Activated CD4-positive, alpha-beta T cell treated with anti-CD3 and anti-CD28 coated beads, Interleukin-2, amount 10 ng/mL, durations not matched to agents 7 days and 5 days (primary cell): ENCODE measurements at places on chromosomes 12 and 14. TPM values are rescaled to one million over a fixed set of nuclear protein-coding genes. Genes with fewer than 3 reads are reported as not detected.
A peak's percentile ranks its signal among the peaks of the same experiment; 100 is the strongest.

The PPFIA2 gene
- not detected for total RNA-seq

The TMEM121 gene
- total RNA-seq: 4.6 TPM

DNA sequence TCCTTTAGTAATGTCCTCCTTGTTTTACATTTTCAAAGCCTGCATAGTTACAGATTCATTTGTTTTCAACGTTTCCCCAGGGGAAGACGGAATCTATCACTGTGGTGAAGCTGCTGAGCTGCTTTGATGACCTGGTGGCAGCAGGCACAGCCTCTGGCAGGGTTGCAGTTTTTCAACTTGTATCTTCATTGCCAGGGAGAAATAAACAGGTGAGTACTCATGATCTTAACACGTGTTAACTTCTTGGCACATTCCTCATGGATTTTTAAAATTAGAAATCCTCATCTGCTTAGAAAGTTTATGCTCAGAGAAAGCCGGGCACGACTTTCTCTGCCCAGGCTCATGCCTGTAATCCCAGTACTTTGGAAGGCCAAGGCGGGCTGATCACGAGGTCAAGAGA is 44.5 kb downstream of the TECPR2 start:
- peaks cover 28% of the 10 kb centered on the region for H3K36me3 ChIP-seq
- no peak overlapping the region for H3K4me3 ChIP-seq
- no peak for DNase-seq
- no peak overlapping the region for H3K27ac ChIP-seq

DNA sequence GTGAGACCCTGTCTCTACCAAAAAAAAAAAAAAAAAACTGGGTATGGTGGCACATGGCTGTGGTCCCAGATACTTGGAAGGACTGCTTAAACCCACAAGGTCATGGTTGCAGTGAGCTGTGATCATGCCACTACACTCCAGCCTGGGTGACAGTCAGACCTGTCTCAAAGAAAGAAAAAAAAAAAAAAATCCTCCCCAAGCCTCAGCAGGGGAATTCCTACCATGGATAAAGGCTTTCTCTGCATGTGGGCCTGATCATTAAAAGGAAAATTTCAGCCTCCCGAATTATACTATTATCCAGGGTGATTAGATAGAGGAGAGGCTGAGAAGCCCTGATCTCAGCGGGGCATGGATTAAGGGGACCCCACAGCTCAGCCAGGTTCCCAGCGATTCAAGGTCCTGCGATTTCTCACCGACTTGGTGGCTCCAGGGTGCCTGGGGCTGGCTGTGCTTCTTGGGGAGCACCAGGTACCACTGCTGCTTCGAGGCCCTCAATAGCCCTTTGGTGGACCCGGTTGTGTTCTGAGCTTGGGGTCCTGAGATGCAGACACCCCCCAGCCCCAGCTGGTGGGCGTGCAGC is 5.6 kb downstream of the SH2B3 start:
- no peaks in the 10 kb centered on the region for H3K27me3 ChIP-seq
- H3K4me1 ChIP-seq: peaks cover 76% of the 10 kb centered on the region
- peaks cover 24% of the 10 kb centered on the region for H3K36me3 ChIP-seq
- H3K4me3 ChIP-seq: no peak overlapping the region
- peak overlapping the region; percentile 36 for H3K27ac ChIP-seq

GRCh38 chr14:96158735-96159134 is 45.9 kb upstream of the BDKRB2 start:
- H3K4me1 ChIP-seq: no peaks in the 10 kb centered on the region
- H3K36me3 ChIP-seq: no peaks in the 10 kb centered on the region
- H3K27ac ChIP-seq: no peak overlapping the region
- no peaks in the 10 kb centered on the region for H3K27me3 ChIP-seq
- no peak overlapping the region for H3K4me3 ChIP-seq
- no peak for DNase-seq

DNA sequence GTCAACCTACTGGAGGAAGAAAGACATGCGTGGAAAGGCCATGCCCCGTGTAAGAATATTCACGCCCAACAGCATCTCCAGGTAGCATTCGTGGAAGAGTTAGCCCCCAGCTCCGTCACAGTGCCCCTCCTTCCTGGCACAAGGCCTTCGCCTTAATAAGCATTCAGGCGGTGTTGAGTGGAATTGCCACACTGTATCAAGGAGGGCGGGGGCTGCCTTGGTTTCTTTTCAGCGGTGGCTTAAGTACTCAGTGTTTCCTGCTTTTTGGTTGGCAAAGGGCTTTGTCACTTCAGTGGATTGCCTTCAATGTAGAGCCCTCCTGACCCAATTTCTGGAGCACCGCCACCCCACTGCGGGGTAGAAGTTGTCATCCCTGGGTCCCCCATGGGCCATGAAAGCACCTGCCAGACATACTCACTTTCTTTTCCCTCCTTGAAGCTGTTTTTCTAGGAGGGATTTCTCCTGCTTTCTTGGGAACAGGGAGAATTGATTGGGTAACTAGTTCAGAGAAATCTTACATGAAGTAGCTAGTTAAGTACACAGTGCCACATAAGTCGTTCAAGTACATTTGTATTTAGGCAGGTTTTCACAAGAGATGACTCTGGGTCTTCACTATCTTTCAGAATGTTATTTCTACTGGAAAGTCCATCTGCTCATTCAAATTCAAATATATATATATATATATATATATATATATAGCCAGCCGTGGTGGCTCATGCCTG is 65.5 kb upstream of the STON2 start:
- DNase-seq: no peak
- no peaks in the 10 kb centered on the region for H3K27me3 ChIP-seq
- peaks cover 26% of the 10 kb centered on the region for H3K4me1 ChIP-seq
- peak overlapping the region; percentile 89 for H3K27ac ChIP-seq
- peaks cover 7% of the 10 kb centered on the region for H3K36me3 ChIP-seq
- H3K4me3 ChIP-seq: peak overlapping the region; percentile 34

GRCh38 chr12:90301561-90302133 is 593.0 kb upstream of the ATP2B1 start:
- DNase-seq: no peak
- H3K4me1 ChIP-seq: peaks cover 18% of the 10 kb centered on the region
- H3K27me3 ChIP-seq: peaks cover 10% of the 10 kb centered on the region
- no peaks in the 10 kb centered on the region for H3K36me3 ChIP-seq
- no peak overlapping the region for H3K27ac ChIP-seq
- no peak overlapping the region for H3K4me3 ChIP-seq

- no peak for DNase-seq
- H3K4me1 ChIP-seq: peaks cover 4% of the 10 kb centered on the region
- no peak overlapping the region for H3K27ac ChIP-seq
- no peak overlapping the region for H3K4me3 ChIP-seq
- no peaks in the 10 kb centered on the region for H3K27me3 ChIP-seq
- peaks cover 6% of the 10 kb centered on the region for H3K36me3 ChIP-seq
Observed at GRCh38 chr14:92955381-92955780, 32.4 kb downstream of the CHGA start.

The LBHD2 gene
- total RNA-seq: not detected

DNA sequence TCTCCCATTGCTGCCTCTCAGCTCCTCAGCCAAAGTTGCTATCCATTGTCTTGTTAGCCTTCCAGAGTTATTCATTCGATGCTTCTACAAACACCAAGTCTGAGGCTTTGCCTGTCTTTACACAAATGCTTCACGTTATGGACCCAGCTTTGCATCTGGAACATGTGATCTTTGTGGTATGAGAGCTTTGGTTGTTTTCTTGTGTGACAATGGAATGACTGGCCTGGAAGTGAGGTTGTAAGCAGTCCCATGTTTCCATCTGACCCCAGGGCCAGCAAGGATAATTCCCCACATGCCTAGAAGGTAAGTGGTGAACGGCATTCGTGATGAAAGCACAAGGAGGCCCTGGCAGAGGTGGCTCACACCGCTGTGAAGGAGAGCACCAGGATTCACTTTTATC is 866.7 kb upstream of the TMEM132C start:
- H3K27ac ChIP-seq: no peak overlapping the region
- H3K4me1 ChIP-seq: no peaks in the 10 kb centered on the region
- H3K36me3 ChIP-seq: no peaks in the 10 kb centered on the region
- no peak overlapping the region for H3K4me3 ChIP-seq
- no peak for DNase-seq
- peaks cover 4% of the 10 kb centered on the region for H3K27me3 ChIP-seq

The NEUROD4 gene
- not detected for total RNA-seq

DNA sequence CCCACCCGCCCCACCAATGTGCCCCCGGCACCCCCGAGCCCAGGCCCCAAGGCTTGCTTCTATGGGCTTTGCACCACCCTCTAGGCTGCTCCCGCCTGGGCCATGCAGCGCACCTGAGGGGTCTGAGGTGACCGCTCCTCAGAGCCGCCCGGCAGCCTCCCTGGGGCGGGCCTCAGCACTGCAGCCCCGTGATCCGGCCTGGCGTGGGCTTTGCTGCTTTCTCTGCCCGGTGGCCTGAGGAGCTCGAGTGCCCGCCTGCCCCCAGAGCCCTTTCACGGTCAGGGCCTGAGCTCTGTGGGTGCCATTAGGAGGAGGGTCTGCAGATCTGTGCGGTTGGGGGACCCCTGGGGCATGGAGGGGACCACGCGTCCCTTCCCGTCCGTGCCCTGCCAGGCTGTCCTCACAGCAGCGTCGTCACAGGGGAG is 6.2 kb downstream of the MTA1 start:
- peaks cover 31% of the 10 kb centered on the region for H3K4me1 ChIP-seq
- peaks cover 38% of the 10 kb centered on the region for H3K36me3 ChIP-seq
- no peak overlapping the region for H3K4me3 ChIP-seq
- no peaks in the 10 kb centered on the region for H3K27me3 ChIP-seq
- H3K27ac ChIP-seq: no peak overlapping the region

GRCh38 chr14:55255979-55256378 is 15.2 kb upstream of the FBXO34 start:
- no peaks in the 10 kb centered on the region for H3K36me3 ChIP-seq
- H3K27ac ChIP-seq: no peak overlapping the region
- DNase-seq: no peak
- no peak overlapping the region for H3K4me3 ChIP-seq
- no peaks in the 10 kb centered on the region for H3K4me1 ChIP-seq

- H3K4me1 ChIP-seq: no peaks in the 10 kb centered on the region
- H3K27me3 ChIP-seq: peaks cover 69% of the 10 kb centered on the region
- no peaks in the 10 kb centered on the region for H3K36me3 ChIP-seq
- no peak overlapping the region for H3K27ac ChIP-seq
Observed at GRCh38 chr12:114439261-114439683, 33.3 kb upstream of the TBX5 start.

The ADAM20 gene
- 0.17 TPM for total RNA-seq

- no peak overlapping the region for H3K4me3 ChIP-seq
- no peaks in the 10 kb centered on the region for H3K36me3 ChIP-seq
- DNase-seq: no peak
- no peak overlapping the region for H3K27ac ChIP-seq
- H3K4me1 ChIP-seq: peaks cover 14% of the 10 kb centered on the region
Observed at GRCh38 chr12:57159311-57159710, 11.9 kb upstream of the LRP1-AS start.

- no peaks in the 10 kb centered on the region for H3K27me3 ChIP-seq
- H3K4me3 ChIP-seq: no peak overlapping the region
- H3K27ac ChIP-seq: no peak overlapping the region
- H3K4me1 ChIP-seq: no peaks in the 10 kb centered on the region
Observed at GRCh38 chr14:47917344-47917954, 242.0 kb upstream of the MDGA2 start.

The EPYC gene
- total RNA-seq: not detected

- H3K27ac ChIP-seq: peak overlapping the region; percentile 19
- no peaks in the 10 kb centered on the region for H3K36me3 ChIP-seq
- DNase-seq: no peak
- peaks cover 37% of the 10 kb centered on the region for H3K27me3 ChIP-seq
Observed at GRCh38 chr14:100567009-100567876, 20.0 kb downstream of the BEGAIN start.

GRCh38 chr14:34098045-34098984 is 147.4 kb upstream of the EGLN3 start:
- peaks cover 13% of the 10 kb centered on the region for H3K36me3 ChIP-seq
- H3K4me3 ChIP-seq: no peak overlapping the region
- H3K27ac ChIP-seq: peak overlapping the region; percentile 61
- peaks cover 47% of the 10 kb centered on the region for H3K4me1 ChIP-seq

GRCh38 chr12:118038137-118038536 is 21.6 kb downstream of the RFC5 start:
- H3K4me3 ChIP-seq: no peak overlapping the region
- no peaks in the 10 kb centered on the region for H3K27me3 ChIP-seq
- H3K4me1 ChIP-seq: peaks cover 25% of the 10 kb centered on the region
- DNase-seq: no peak
- no peak overlapping the region for H3K27ac ChIP-seq
- H3K36me3 ChIP-seq: peaks cover 71% of the 10 kb centered on the region

The GALNT9 gene
- not detected for total RNA-seq

GRCh38 chr14:99937475-99938244 is 127.6 kb upstream of the EVL start:
- no peaks in the 10 kb centered on the region for H3K4me1 ChIP-seq
- H3K27me3 ChIP-seq: peaks cover 2% of the 10 kb centered on the region
- no peak overlapping the region for H3K4me3 ChIP-seq
- no peak for DNase-seq

The PPP4R4 gene
- total RNA-seq: 3.7 TPM

GRCh38 chr14:91899213-91899612 is 31.9 kb upstream of the TC2N start:
- no peak overlapping the region for H3K4me3 ChIP-seq
- no peak overlapping the region for H3K27ac ChIP-seq
- DNase-seq: no peak
- peaks cover 4% of the 10 kb centered on the region for H3K4me1 ChIP-seq
- no peaks in the 10 kb centered on the region for H3K27me3 ChIP-seq

DNA sequence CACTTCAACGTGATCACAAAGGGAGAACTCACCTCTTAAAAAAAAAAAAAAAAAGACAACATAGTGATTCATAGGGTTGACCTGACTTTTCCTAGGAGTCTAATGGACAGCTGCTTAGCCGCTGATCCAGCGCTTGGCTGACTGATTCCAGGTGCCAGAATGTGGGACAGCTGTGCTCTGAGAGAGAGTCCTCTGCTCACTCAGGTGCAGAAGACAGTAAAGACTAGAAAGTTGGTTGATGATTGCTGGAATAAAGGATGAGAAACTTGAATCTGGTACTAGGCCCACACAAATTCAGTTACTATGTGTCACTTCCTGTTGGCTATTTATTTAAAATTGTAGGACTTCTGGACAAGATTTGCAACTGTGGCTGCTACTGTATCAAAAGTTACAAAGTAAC is 229.4 kb downstream of the CHST11 start:
- no peaks in the 10 kb centered on the region for H3K27me3 ChIP-seq
- no peak for DNase-seq
- H3K4me1 ChIP-seq: peaks cover 88% of the 10 kb centered on the region
- H3K4me3 ChIP-seq: no peak overlapping the region
- peaks cover 45% of the 10 kb centered on the region for H3K36me3 ChIP-seq

- no peak overlapping the region for H3K4me3 ChIP-seq
- DNase-seq: no peak
- no peak overlapping the region for H3K27ac ChIP-seq
- no peaks in the 10 kb centered on the region for H3K27me3 ChIP-seq
- no peaks in the 10 kb centered on the region for H3K36me3 ChIP-seq
- peaks cover 21% of the 10 kb centered on the region for H3K4me1 ChIP-seq
Observed at GRCh38 chr14:76773188-76773885, 12.1 kb downstream of the VASH1 start.

GRCh38 chr14:79627058-79627457 is 584.2 kb downstream of the DIO2 start:
- H3K27me3 ChIP-seq: no peaks in the 10 kb centered on the region
- H3K27ac ChIP-seq: no peak overlapping the region
- no peak for DNase-seq
- no peak overlapping the region for H3K4me3 ChIP-seq

DNA sequence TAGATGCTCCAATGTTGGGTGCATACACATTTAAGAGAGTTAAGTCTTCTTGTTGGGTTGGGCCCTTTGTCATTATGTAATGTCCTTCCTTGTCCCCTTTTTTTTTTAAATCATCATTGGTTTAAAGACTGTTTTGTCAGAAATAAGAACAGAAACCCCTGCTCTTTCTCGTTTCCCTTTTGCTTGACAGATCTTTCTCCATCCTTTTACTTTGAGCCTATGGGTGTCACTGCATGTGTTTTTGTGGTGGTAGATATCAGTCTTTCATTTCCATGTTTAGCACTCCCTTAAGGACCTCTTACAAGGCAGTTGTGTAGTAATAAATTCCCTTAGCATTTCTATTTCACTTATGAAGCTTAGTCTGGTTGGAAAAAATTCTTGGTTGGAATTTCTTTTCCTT is 47.4 kb downstream of the RTN1 start:
- no peak overlapping the region for H3K27ac ChIP-seq
- H3K4me3 ChIP-seq: no peak overlapping the region
- DNase-seq: no peak
